ENCODE measurements at places on chromosomes 2 and 18. TPM values are rescaled to one million over a fixed set of nuclear protein-coding genes. Genes with fewer than 3 reads are reported as not detected.
A peak's percentile ranks its signal among the peaks of the same experiment; 100 is the strongest.

C1QL2 gene
- total RNA-seq: not detected

DNA sequence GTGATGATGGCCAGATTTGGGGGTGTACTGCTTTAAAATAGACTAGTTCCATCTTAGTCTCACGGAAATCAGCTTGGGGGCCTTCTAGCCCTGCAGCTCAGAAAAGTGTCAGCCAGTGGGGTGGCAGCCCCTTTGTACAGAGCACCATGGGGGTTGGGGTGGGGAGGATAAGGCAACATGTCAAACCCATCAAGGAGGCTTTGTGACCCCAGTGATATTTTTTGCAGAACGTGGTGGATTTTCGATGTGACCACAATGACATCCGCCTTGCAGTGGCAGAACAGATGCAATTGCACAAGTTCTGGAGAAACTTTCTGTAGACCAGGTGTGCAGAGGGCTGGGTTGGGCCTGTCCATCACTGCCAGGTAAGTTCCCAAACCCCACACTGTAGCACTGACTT lies 3.0 kb upstream of the CD8A start:
- DNase-seq: no peak
- no peak overlapping the region for H3K4me3 ChIP-seq
- H3K27ac ChIP-seq: peak overlapping the region; percentile 24
- peaks cover 32% of the 10 kb centered on the region for H3K4me1 ChIP-seq

CDH2 gene
- total RNA-seq: 2.3 TPM

DNA sequence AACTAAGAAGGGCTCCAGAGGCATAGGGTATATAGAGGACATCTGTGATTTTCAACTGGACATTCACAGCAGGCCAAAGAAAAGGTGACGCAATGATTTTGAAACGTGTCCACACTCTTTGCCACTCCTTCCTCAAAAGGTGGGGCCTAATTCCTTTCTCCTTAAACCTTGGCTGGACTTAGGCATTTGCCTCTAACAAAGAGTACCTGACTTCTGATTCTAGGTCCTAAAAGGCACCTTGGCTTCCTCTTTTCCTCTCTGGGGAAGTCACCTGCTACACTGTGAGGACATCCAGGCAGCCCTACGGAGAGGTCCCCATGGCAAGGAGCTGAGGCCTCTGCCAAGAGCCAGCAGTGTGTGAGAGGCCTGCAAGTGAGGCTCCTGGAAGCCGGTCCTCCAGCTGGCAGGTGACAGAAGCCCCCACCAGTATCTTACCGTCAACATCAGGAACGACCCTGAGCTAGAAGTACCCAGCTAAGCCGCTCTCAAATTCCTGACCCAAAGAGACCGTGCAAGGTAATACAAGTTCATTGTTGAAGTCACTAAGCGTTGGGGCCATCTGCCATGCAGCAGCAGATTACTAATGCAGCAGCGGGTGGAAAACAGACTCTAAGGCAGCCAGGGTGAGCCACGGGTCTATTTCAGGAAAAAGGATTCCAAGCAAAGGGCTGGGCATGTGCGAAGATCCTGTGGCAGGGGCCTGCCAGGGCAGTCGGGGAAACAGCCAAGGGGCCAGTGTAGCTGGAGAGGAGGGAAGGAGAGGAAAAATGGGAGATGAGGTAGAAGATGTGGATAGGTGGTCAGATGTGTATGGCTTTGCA lies 7.4 kb upstream of the HES6 start:
- peaks cover 4% of the 10 kb centered on the region for H3K36me3 ChIP-seq
- H3K4me1 ChIP-seq: peaks cover 11% of the 10 kb centered on the region
- H3K27me3 ChIP-seq: no peaks in the 10 kb centered on the region
- DNase-seq: no peak
- H3K4me3 ChIP-seq: no peak overlapping the region
- H3K27ac ChIP-seq: peak overlapping the region; percentile 46

CPO gene
- total RNA-seq: not detected

GRCh38 chr2:111121828-111122630 lies 1.3 kb downstream of the BCL2L11 start:
- H3K27ac ChIP-seq: peak overlapping the region; percentile 84
- H3K27me3 ChIP-seq: no peaks in the 10 kb centered on the region
- peak overlapping the region; percentile 41 for H3K4me3 ChIP-seq
- H3K36me3 ChIP-seq: peaks cover 26% of the 10 kb centered on the region

GRCh38 chr2:95004287-95004686 lies 21.2 kb upstream of the MAL start:
- no peak overlapping the region for H3K27ac ChIP-seq
- DNase-seq: no peak
- H3K27me3 ChIP-seq: no peaks in the 10 kb centered on the region
- H3K4me3 ChIP-seq: no peak overlapping the region
- no peaks in the 10 kb centered on the region for H3K36me3 ChIP-seq
- H3K4me1 ChIP-seq: no peaks in the 10 kb centered on the region

- no peaks in the 10 kb centered on the region for H3K27me3 ChIP-seq
- H3K27ac ChIP-seq: no peak overlapping the region
Measured at GRCh38 chr2:100773538-100773937, 46.4 kb upstream of the NPAS2 start.

GRCh38 chr18:57859314-57859713 lies 56.2 kb upstream of the ATP8B1 start:
- no peak for DNase-seq
- no peaks in the 10 kb centered on the region for H3K27me3 ChIP-seq
- H3K4me1 ChIP-seq: no peaks in the 10 kb centered on the region
- no peak overlapping the region for H3K27ac ChIP-seq
- no peak overlapping the region for H3K4me3 ChIP-seq

GRCh38 chr2:170456914-170457313 lies 258.2 kb upstream of the SP5 start:
- H3K36me3 ChIP-seq: no peaks in the 10 kb centered on the region
- H3K27me3 ChIP-seq: no peaks in the 10 kb centered on the region
- no peak overlapping the region for H3K4me3 ChIP-seq
- DNase-seq: no peak
- H3K27ac ChIP-seq: no peak overlapping the region

GPR17 gene
- not detected for total RNA-seq

DNA sequence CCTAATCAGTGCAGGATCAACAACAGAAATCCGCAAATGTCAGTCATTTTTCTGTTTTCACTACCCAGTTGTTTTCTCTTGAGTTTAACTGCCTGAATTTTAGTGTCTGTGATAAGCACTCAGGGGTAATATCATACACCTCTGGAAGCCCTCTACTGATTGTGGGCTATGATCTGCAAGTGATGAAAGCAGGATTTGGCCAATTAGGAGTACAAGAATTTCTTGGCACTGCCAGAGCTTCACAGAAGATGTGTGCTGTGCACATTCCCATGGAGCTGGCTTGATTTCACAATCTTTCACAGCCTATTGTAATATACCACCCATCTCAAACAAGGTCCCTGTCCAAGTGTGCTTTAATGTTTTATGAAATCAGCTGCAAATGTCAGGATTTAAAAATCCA lies 27.3 kb upstream of the TDRD15 start:
- no peak for DNase-seq
- no peak overlapping the region for H3K4me3 ChIP-seq
- no peaks in the 10 kb centered on the region for H3K4me1 ChIP-seq
- H3K27me3 ChIP-seq: no peaks in the 10 kb centered on the region

GRCh38 chr18:55588111-55588869 lies at the start of gene TCF4:
TSS of gene TCF4 (minus strand) at chr18:55588192. CDS start at chr18:55587116, 1,076 bp downstream.
- H3K27ac ChIP-seq: peak within 1 kb of the TSS; percentile 84
- peak within 1 kb of the TSS; percentile 66 for H3K4me3 ChIP-seq
- peak; percentile 55 for DNase-seq
- H3K36me3 ChIP-seq: no peaks in the 10 kb centered on the region

LYPD6 gene
- 0.15 TPM for total RNA-seq

- no peaks in the 10 kb centered on the region for H3K27me3 ChIP-seq
- DNase-seq: no peak
- H3K4me1 ChIP-seq: no peaks in the 10 kb centered on the region
- H3K27ac ChIP-seq: no peak overlapping the region
- H3K4me3 ChIP-seq: no peak overlapping the region
Measured at GRCh38 chr2:154914561-154914960, 216.1 kb downstream of the KCNJ3 start.

GRCh38 chr2:96970248-96970875 lies 16.0 kb downstream of the FAM178B start:
- peaks cover 5% of the 10 kb centered on the region for H3K4me1 ChIP-seq
- H3K36me3 ChIP-seq: no peaks in the 10 kb centered on the region
- peak overlapping the region; percentile 26 for H3K4me3 ChIP-seq

GRCh38 chr2:123500988-123501387 lies 524.1 kb upstream of the CNTNAP5 start:
- H3K36me3 ChIP-seq: no peaks in the 10 kb centered on the region
- no peak for DNase-seq
- no peaks in the 10 kb centered on the region for H3K27me3 ChIP-seq

GRCh38 chr18:1464444-1465217 lies 560.0 kb downstream of the ADCYAP1 start:
- no peaks in the 10 kb centered on the region for H3K36me3 ChIP-seq
- no peaks in the 10 kb centered on the region for H3K27me3 ChIP-seq
- H3K4me1 ChIP-seq: no peaks in the 10 kb centered on the region

FAHD2A gene
- total RNA-seq: 22.7 TPM

DNA sequence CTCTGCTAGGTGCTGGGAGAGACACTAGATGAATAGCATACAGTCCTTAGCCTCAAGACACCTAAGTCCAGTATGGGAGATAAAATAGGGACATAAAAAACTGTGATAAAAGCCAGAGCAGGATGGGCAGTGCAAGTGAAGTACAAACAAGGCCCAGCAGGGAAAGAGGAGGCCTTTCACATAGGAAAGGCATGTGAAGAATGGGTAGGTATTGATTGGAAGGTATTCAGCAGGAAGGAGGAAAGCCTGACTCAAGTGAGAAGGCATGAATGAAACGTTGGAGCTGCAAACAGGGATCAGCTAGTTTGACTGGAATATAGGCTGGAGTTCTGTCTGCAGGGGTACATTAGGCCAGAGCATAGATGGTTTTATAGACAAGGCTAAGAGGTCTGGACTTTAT lies 11.0 kb upstream of the CXCR4 start:
- no peaks in the 10 kb centered on the region for H3K27me3 ChIP-seq
- no peak for DNase-seq
- H3K4me3 ChIP-seq: no peak overlapping the region
- H3K4me1 ChIP-seq: peaks cover 3% of the 10 kb centered on the region
- no peaks in the 10 kb centered on the region for H3K36me3 ChIP-seq

DNA sequence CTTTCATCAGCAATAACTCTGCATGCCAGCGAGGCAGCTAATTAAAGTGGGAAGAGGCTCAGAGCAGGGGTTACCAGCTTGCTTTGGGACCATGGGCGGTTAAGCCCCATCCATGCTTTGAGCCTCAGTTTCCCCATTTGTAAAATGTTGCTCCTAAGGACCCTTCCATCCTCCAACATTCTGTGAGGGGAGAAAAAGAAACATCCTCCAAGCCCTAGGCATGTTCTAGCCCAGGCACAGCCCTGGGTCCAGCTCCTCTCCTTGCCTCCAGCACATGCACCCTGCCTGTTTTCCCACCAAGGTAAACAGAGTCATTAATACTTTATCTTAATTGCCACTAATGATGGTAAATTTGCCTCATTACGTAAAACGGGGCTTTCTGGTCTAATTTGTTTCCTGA lies 113.3 kb upstream of the MYCN start:
- H3K4me1 ChIP-seq: no peaks in the 10 kb centered on the region
- DNase-seq: no peak
- H3K27me3 ChIP-seq: no peaks in the 10 kb centered on the region

YWHAQ gene
- total RNA-seq: 83.1 TPM

DNA sequence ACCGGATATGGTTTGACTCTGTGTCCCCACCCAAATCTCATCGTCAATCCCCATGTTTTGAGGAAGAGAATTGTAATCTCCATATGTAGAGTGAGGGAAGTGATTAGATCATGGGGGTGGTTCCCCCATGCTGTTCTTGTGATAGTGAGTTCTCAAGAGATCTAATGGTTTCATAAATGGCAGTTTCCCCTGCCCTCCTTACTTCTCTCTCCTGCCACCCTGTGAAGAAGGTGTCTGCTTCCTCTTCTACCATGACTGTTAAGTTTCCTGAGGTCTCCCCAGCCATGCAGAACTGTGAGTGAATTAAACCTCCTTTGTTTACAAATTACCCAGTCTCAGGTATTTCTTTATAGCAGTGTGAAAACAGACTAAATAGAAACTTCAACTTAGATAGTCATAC lies 69.5 kb downstream of the SESTD1 start:
- no peak overlapping the region for H3K27ac ChIP-seq
- no peaks in the 10 kb centered on the region for H3K27me3 ChIP-seq
- no peak overlapping the region for H3K4me3 ChIP-seq
- no peak for DNase-seq
- no peaks in the 10 kb centered on the region for H3K36me3 ChIP-seq

- no peaks in the 10 kb centered on the region for H3K27me3 ChIP-seq
- DNase-seq: no peak
- H3K36me3 ChIP-seq: no peaks in the 10 kb centered on the region
- no peak overlapping the region for H3K4me3 ChIP-seq
- peaks cover 8% of the 10 kb centered on the region for H3K4me1 ChIP-seq
Measured at GRCh38 chr18:8052237-8052701, 485.2 kb downstream of the PTPRM start.

GRCh38 chr18:37006742-37007141 lies 177.8 kb downstream of the KIAA1328 start:
- H3K27ac ChIP-seq: no peak overlapping the region
- no peaks in the 10 kb centered on the region for H3K4me1 ChIP-seq
- DNase-seq: no peak
- H3K36me3 ChIP-seq: no peaks in the 10 kb centered on the region
- H3K27me3 ChIP-seq: no peaks in the 10 kb centered on the region

GRCh38 chr2:100895934-100896685 lies 76.2 kb downstream of the NPAS2 start:
- DNase-seq: no peak
- no peaks in the 10 kb centered on the region for H3K4me1 ChIP-seq
- H3K4me3 ChIP-seq: no peak overlapping the region

RBKS gene
- total RNA-seq: 3.1 TPM

DNA sequence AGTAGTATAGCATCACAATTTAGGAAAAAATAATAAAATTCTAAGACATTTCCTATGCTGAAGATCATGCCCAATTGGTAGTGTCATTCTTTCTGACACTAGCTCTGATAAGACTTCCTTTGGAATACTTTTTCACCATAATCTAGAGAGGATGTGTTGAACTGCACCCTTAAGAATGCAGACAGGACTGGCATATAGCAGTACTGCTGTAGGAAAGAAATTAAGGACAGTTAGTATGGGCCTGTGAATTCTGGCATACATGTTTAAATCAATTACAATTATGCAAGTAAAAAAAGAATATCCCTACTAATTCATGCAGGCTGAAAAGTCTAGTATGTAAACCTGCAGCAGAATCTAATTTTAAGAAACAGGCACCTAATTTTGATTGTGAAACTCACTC lies 15.4 kb downstream of the SF3B1 start:
- H3K36me3 ChIP-seq: peaks cover 97% of the 10 kb centered on the region
- no peaks in the 10 kb centered on the region for H3K4me1 ChIP-seq
- no peak for DNase-seq
- H3K4me3 ChIP-seq: no peak overlapping the region
- no peaks in the 10 kb centered on the region for H3K27me3 ChIP-seq

DPY30 gene
- 45.1 TPM for total RNA-seq

- no peaks in the 10 kb centered on the region for H3K27me3 ChIP-seq
- no peak for DNase-seq
- H3K36me3 ChIP-seq: no peaks in the 10 kb centered on the region
- no peak overlapping the region for H3K4me3 ChIP-seq
- no peak overlapping the region for H3K27ac ChIP-seq
Measured at GRCh38 chr2:46804794-46805193, 110.8 kb downstream of the MCFD2 start.

SMYD5 gene
- 26.2 TPM for total RNA-seq

MYL12B gene
- total RNA-seq: 401 TPM

- no peak overlapping the region for H3K27ac ChIP-seq
- no peaks in the 10 kb centered on the region for H3K27me3 ChIP-seq
Measured at GRCh38 chr18:2360861-2361260, 210.4 kb downstream of the METTL4 start.

GRCh38 chr18:63365876-63366212 lies 1.2 kb downstream of the KDSR start:
- H3K27ac ChIP-seq: peak overlapping the region; percentile 97
- peak overlapping the region; percentile 98 for H3K4me3 ChIP-seq
- no peaks in the 10 kb centered on the region for H3K27me3 ChIP-seq
- H3K4me1 ChIP-seq: peaks cover 23% of the 10 kb centered on the region
- DNase-seq: no peak

CFC1 gene
- not detected for total RNA-seq

Data from upper lobe of left lung (tissue), 6 donors.